Caudate nucleus (tissue), 63 donors: ENCODE measurements at places on chromosomes 2 and 18.

GRCh38 chr2:72132981-72133720 is 14.5 kb downstream of the CYP26B1 start:
- no peak for DNase-seq

DNA sequence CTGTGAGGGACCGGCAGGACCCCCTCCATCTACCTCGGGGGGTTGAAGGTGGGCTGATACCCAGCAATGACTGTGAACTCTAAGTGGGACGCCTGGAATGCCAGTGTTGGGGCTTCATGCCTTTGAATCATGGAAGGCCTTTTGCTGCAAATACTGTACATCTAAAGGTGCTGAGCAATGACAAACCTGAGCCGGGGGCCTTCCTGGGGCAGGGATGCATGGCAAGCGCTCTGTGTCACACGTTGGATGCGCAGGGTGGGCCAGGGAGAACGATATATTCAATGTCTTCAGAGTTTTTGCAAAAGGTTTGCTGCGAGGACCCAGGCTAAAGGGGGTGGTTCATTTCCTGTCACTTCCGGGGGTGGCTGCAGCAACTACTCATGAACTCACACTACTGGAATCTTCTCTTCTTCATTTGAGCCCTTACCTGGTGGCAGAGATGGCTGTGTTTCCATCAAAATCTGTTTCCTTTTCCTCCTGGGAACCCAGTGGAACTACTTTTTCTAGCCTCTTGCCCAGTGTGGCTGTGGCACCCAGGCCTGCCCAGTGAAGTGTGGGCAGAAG is 24.1 kb upstream of the INHBB start:
- DNase-seq: no peak

- DNase-seq: no peak
Measured at GRCh38 chr2:164935118-164936101, 19.9 kb downstream of the SLC38A11 start.

- DNase-seq: no peak
Measured at GRCh38 chr2:225112362-225113126, 70.3 kb upstream of the DOCK10 start.

GRCh38 chr2:59312967-59313940 is 1072.1 kb upstream of the FANCL start:
- no peak for DNase-seq

GRCh38 chr2:212314680-212315079 is 223.9 kb downstream of the ERBB4 start:
- DNase-seq: no peak

DNA sequence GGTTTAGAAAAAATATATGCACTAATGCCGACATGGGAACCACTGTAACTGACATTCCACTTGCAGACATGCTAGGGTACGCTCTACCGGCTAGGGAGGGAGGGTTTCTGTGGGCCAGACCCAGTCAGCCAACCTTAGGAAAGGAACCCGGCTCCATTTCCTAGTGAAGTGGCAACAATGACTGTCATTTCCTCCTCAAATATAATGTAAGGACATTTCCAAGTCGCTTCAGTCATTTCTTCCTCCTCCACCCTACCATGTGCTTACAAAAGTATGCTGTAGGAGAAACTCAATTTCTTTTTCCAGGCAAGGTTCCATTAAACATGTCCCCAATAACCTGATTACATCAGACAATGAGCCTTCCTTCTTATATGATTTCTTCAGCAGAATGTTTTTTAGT is 64.3 kb upstream of the PSMD14 start:
- no peak for DNase-seq

DNA sequence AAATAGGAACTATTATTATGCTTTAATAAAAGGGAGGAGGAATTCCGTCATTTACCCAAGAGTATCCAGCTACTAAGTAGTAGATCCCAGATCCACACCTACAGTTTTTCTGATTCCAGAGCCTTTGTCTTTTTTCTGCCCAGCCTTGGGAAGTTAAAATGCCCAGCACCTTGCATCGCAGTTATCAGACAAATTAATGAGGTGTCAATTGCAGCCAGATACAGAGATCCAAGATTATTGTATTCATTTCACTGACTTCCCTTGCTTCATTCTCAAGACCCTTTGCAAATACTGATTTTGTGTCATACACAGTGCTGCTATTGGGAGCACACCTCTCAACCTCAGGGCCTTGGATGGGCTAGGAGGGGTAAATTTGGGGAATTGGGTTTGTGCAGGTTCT is 1.1 kb downstream of the IL18R1 start:
- no peak for DNase-seq

GRCh38 chr2:219384083-219384713 is 3.5 kb downstream of the DNPEP start:
- no peak for DNase-seq

GRCh38 chr2:66443186-66443978 is 8.5 kb downstream of the MEIS1 start:
- DNase-seq: no peak

DNA sequence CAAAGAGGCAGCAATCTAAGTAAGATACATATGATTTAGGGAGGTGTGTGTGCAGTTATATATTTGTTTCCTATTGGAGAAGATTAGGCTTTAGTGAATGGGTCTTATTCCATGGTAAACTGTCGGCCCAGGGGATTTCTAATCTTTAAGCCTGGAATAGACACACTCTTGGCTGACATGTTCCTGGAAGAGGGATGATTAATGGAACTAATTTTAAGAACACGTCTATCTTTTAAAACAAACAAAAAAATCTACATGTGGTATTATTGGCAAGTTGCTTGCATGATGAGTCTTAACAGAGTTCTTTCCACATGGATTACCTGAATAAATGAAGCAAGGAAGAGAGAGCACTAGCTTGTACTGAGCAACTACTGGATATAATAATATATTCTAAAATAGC is 114.2 kb upstream of the NT5C1B start:
- no peak for DNase-seq

DNA sequence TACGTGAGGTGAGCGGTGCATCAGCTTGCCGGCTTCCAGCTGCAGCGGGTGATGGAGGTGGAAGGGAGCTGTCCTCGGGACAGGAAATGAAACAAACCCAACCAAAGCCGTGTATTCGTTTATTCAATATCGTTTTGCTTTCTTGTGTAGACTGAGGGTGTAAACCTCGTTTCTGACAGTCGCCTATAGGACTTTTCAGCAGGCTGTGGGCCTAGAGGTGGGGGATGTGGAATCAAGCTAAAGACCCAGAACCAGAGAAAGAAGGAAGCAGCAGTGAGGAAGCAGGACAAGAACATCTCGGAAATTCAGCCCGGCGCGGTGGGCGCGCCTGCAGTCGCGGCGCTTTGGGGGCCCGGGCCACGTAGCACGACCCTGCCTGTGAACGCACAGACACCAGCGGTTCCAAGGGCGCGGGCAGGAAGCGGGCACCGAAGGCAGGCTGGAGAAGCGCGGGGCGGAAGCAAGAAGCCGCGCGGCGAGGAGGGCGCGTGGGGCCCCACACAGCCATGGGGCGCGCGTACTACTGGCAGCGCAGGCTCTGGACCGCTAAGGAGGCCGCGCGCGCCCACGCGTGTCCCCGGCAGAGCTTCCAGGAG is 755 bp upstream of the ATP9B start:
- DNase-seq: no peak

- no peak for DNase-seq
Measured at GRCh38 chr2:234404957-234405356, 91.9 kb downstream of the ARL4C start.

DNA sequence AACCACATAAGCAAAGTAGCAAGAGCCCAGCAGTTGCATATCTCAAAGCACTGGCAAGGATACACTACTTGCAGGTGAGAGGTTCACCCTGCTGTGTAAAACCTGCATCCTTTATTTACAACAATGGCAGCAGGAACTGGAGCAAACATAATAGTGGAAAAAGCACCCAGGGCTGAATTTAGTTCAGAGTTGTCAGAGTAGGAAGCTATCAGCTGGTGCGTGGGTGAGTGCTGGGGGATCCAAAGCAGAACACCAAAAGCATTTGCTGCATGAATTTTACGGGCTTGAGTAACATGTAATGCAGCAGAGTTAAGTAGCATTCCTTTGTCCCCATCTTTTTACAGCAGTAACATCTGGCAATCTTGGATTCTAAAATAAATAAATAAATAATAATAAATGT is 73.5 kb upstream of the SRD5A2 start:
- DNase-seq: peak; percentile 3

DNA sequence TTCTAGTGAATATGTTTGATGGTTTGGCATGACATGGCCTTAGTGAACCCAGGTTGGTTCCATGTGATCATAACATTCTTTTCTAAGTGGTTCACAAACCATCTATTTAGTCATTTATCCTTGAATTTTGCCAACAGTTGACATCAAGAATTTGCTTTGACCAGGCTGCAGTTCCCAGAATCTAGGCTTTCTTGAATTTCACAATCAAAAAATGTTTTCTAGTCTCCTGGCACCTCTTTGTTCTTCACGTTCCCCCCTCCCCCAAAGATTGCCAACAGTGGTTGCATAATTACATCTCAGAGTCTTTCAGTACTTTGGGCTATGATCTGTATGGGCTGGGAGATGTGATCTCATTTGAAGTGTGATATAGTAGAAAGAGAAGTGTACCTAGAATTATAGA is 124.0 kb downstream of the GATA6 start:
- no peak for DNase-seq

- DNase-seq: no peak
Measured at GRCh38 chr18:9841752-9842151, 44.0 kb upstream of the TXNDC2 start.

DNA sequence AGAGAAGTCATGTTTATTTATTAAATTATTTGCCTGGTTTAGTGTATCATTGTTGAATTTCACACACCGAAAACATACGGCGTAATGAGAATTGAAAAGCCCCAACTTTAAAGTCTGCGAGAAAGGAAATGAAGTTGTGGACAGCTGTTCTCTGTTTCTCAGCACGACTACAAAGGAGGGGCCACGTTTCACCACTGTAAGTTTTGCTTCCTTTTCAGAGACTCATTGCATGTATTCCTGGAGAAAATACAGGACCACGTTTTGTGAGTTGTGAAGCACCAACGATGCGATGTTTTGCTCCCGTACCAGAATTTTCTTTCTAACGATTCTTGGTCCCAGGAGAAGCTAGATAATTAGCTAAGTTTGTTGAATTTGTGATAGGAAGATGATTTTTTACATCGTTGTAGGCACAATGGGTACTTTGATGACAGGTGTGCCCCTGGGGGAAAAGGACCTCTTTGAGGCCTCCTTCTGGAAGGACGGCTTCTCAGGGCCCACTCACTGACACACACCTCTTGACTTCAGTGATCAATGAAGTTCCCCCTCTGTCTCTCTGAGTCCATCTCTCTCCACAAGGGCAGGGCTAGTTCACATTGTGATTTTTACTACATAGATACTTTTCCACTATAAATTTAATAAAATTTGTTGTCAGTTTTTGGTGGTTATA is 23.7 kb upstream of the ACKR3 start:
- no peak for DNase-seq

- no peak for DNase-seq
Measured at GRCh38 chr2:216392945-216393840, 19.1 kb upstream of the SMARCAL1 start.

GRCh38 chr18:598124-598589 is 1.4 kb downstream of the CLUL1 start:
- DNase-seq: no peak

DNA sequence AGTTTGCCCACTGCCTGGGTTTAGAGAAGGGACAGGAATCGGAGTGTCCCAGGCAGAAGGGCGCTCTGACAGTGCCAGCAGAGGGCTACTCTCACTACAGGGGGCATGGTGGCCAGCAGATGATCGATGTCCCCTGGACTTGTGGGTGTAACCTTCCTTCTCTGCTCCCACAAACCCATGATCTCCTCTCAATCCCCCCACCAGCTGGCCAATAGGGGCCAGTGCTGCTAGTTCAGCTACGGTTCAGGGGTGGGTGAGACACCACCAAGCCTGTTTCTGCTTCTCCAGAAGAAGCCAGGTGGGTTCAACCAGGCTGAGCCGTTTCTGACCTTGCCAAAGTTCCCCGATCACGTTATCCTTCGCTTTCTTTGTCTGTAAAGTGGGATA is 1.3 kb downstream of the NPPC start:
- no peak for DNase-seq

DNA sequence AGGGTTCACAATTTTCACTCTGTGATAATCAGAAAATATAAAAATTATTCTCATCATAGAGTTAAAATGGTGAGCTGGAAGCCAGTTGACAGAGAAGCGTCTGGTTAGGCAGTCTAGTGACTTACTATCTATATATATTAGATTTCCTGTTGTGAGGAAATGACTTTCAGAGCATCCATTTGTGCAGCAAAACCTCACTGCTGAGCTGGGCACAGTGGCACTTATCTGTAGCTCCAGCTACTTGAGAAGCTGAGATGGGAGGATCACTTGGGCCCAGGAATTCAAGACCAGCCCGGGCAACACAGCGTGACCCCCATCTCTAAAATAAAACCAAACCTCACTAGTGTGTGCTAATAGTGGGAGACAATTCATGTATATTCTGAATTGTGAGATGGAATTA is 7.2 kb upstream of the KIAA2012 start:
- no peak for DNase-seq

- DNase-seq: no peak
Measured at GRCh38 chr2:11357428-11357972, 13.1 kb upstream of the ROCK2 start.

GRCh38 chr2:71190656-71191569 is 36.0 kb downstream of the PAIP2B start:
- DNase-seq: peak; percentile 9

DNA sequence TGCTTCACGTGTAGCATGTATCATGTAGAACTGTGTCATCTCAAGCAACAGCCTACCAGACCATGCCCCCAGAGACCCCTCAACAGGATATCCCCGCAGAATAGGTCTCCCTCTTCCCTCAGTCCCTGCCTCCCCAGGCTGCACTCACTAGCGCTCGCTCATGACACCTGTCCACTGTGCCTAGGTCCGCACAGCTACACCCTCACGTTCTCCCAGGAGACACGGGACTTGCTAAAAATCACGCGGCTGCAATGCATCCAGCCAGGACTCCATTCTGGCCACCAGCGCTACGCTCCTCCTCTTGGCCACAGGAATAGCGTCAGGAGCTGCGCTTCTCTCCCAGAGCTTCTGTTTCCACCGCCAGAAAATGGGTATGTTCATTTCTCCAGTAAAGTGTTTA is 2.5 kb downstream of the PXDN start:
- DNase-seq: no peak

GRCh38 chr2:149487189-149487588 is 100.4 kb downstream of the MMADHC start:
- DNase-seq: no peak

- DNase-seq: no peak
Measured at GRCh38 chr2:122341007-122341406, 585.6 kb downstream of the TSN start.

DNA sequence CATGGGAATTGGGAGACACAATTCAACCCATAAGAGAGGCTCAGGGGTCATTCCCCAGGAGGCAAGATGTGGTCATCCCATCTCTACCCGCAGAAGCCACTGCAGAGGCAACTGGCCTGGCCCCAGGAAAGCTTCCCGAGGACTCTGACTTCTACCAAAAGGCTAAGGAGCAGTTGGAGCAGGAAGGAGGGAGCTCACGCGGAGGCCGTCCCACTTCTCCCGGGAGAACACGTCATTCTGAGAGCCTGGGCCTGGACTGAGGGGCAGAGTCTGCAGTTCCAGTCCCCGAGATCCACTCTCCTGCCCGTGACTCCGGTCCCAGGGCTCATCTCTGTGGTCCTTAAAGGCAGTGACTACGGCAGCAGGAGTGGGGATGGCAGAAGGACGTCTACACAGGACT is 69.0 kb upstream of the TAF1B start:
- DNase-seq: no peak
